ENCODE measurements at places on chromosomes 3 and 15.

- no peak for DNase-seq
These were observed 58.5 kb upstream of the PLXNA1 start for GRCh38 chr3:126924458-126924857.

DNA sequence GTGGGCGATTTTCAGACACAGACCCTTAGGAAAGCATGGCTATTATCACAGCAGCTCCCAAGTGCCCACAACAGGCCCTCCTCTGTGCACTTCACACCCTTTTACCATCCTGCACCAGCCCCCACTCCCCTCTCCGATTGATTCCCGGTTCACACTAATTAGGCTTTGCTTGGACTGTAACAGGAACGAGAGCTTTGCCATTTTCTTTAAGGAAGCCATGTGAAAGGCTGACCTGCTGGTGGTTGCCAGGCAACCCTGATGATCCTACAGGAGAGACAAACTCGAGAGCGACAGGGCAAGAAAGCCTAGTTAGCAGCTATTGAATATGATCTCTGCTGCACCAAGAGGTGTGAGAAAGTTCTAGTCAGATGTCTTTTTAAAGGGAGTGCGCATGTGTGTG is 28.2 kb upstream of the DET1 start:
- no peak for DNase-seq

- DNase-seq = no peak
These were observed 983.4 kb downstream of the ROBO2 start for GRCh38 chr3:78023257-78023656.

DNA sequence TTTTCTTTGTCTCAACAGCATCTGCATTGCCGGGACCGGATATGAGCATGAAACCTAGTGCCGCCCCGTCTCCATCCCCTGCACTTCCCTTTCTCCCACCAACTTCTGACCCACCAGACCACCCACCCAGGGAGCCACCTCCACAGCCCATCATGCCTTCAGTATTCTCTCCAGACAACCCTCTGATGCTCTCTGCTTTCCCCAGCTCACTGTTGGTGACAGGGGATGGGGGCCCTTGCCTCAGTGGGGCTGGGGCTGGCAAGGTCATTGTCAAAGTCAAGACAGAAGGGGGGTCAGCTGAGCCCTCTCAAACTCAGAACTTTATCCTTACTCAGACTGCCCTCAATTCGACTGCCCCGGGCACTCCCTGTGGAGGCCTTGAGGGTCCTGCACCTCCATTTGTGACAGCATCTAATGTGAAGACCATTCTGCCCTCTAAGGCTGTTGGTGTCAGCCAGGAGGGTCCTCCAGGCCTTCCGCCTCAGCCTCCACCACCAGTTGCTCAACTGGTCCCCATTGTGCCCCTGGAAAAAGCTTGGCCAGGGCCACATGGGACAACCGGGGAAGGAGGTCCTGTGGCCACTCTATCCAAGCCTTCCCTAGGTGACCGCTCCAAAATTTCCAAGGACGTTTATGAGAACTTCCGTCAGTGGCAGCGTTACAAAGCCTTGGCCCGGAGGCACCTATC is 5.0 kb downstream of the NUTM1 start:
- DNase-seq = no peak

GRCh38 chr15:57470543-57470942 is 94.2 kb downstream of the CGNL1 start:
- no peak for DNase-seq

DNA sequence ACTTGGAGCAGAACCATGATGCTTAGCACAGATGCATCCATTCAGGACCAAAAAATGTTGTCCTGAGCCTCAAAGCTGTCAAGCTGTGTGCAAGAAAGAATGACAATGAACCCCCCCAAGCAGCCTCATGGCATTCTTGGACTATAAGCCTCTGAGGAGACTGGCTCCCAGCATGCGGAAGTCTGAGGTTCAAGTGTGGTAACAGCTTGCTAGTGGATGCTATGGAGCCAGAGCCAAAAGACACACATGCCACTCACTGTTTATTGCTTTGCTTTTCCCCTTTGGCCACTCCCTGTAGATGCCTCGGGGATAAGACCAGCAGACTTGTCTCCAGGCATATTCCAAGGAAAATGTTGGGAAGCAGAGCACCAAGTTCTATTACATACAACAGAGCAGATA is 38.2 kb upstream of the SNRK start:
- DNase-seq = no peak

DNA sequence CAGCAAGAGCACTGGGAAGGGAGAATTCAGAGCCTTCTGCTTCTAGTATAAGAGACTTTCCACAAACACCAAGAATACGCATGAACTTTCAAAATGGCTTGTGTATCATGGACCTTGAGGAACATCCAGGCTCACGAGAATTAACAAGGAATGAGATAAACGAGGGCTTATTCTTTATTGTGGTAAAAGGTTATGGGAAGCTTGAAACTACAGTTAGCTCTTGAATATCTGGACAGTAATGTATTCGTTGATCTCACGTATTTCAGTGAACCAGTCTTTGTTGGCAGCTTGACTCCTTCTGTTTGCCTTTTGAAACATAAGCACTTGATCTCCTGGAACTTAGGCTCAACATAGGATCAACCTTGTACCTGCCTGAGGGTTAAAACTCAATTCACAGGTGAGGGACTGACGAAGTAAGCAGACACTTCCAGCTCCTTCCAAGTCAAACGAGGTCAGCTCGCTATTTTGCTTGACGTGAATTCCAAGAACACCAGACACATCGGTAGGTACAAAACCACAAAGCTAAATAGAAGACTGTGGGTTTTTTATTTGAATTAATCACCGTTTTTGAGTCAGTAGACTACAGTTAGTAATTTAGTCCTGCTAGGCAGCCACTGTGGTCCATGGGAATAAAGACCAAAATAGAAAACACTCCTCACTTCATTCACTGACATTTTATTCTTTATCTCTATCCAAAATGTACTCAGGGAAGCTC is 30.8 kb downstream of the GALNT15 start:
- no peak for DNase-seq
